Mesangial cell (primary cell): ENCODE measurements at places on chromosomes 7 and 10. TPM values are rescaled to one million over a fixed set of nuclear protein-coding genes. Genes with fewer than 3 reads are reported as not detected.

C10orf105 gene
- not detected in 2 replicates for total RNA-seq

PVRIG gene
- total RNA-seq = not detected in 2 replicates

PRSS2 gene
- not detected in 2 replicates for total RNA-seq

TCERG1L gene
- total RNA-seq = under 0.01 TPM in 1 of 2 replicates, not detected in the other

OR6V1 gene
- not detected in 2 replicates for total RNA-seq

BLNK gene
- not detected in 2 replicates for total RNA-seq

TDRD1 gene
- total RNA-seq = not detected in 2 replicates

GPC2 gene
- 2.8 and 4.4 TPM in 2 replicates for total RNA-seq

PAX4 gene
- not detected in 2 replicates for total RNA-seq

ANKRD61 gene
- total RNA-seq = 0.16 TPM in 1 of 2 replicates, not detected in the other

DENND2A gene
- 4.7 and 20.7 TPM in 2 replicates for total RNA-seq

SNX10 gene
- 3.9 and 4.1 TPM in 2 replicates for total RNA-seq

NPFFR1 gene
- total RNA-seq = under 0.01 and 0.13 TPM in 2 replicates

ZNF365 gene
- 2.7 and 2.8 TPM in 2 replicates for total RNA-seq

GIMAP1 gene
- total RNA-seq = not detected in 2 replicates

NPC1L1 gene
- total RNA-seq = 0.33 and 1.1 TPM in 2 replicates

TAS2R3 gene
- 0.25 TPM in 1 of 2 replicates, not detected in the other for total RNA-seq

FAM180A gene
- total RNA-seq = not detected in 2 replicates

BZW2 gene
- total RNA-seq = 65.3 and 102 TPM in 2 replicates

CYP2W1 gene
- total RNA-seq = 0.63 TPM in 1 of 2 replicates, not detected in the other

GRID1 gene
- total RNA-seq = 0.13 TPM in 1 of 2 replicates, not detected in the other

MYH16 gene
- total RNA-seq = 1.1 TPM in 1 of 2 replicates, not detected in the other

ACTL6B gene
- total RNA-seq = not detected in 2 replicates

RNF133 gene
- total RNA-seq = not detected in 2 replicates

SLC13A1 gene
- total RNA-seq = not detected in 2 replicates

CRYGN gene
- 1.3 TPM in 1 of 2 replicates, not detected in the other for total RNA-seq

SFRP5 gene
- 0.16 and 3.0 TPM in 2 replicates for total RNA-seq

PTEN gene
- 21.7 and 35.9 TPM in 2 replicates for total RNA-seq

HYAL4 gene
- not detected in 2 replicates for total RNA-seq

HMX2 gene
- not detected in 2 replicates for total RNA-seq

FMC1 gene
- total RNA-seq = 7.3 and 9.9 TPM in 2 replicates

TRPV5 gene
- not detected in 2 replicates for total RNA-seq

JMJD1C gene
- 25.9 and 47.7 TPM in 2 replicates for total RNA-seq

ABCC2 gene
- 0.38 and 0.81 TPM in 2 replicates for total RNA-seq

PTPN20 gene
- 0.76 and 1.8 TPM in 2 replicates for total RNA-seq

INSYN2A gene
- total RNA-seq = under 0.01 and 0.33 TPM in 2 replicates

SPDYE5 gene
- total RNA-seq = not detected in 2 replicates

SPDYE16 gene
- not detected in 2 replicates for total RNA-seq

DDC gene
- total RNA-seq = not detected in 2 replicates

ASIC3 gene
- total RNA-seq = 0.38 TPM in 1 of 2 replicates, not detected in the other

RELN gene
- total RNA-seq = 3.1 and 10.1 TPM in 2 replicates

AKR1C4 gene
- not detected in 2 replicates for total RNA-seq

ARID5B gene
- 21.7 and 39.4 TPM in 2 replicates for total RNA-seq

STAMBPL1 gene
- 12.4 and 18.9 TPM in 2 replicates for total RNA-seq

CPA2 gene
- total RNA-seq = not detected in 2 replicates

PTPN12 gene
- 29.4 and 37.5 TPM in 2 replicates for total RNA-seq

UTF1 gene
- not detected in 2 replicates for total RNA-seq

ASZ1 gene
- not detected in 2 replicates for total RNA-seq

SGMS1 gene
- 29.8 and 50.2 TPM in 2 replicates for total RNA-seq

TMEM196 gene
- under 0.01 and 0.13 TPM in 2 replicates for total RNA-seq

HERPUD2 gene
- 21.7 and 35.4 TPM in 2 replicates for total RNA-seq

SLC39A12 gene
- total RNA-seq = not detected in 2 replicates

FZD1 gene
- 5.9 and 15.8 TPM in 2 replicates for total RNA-seq

LEP gene
- total RNA-seq = not detected in 2 replicates

PIK3CG gene
- total RNA-seq = not detected in 2 replicates

IL6 gene
- 1.8 and 3.5 TPM in 2 replicates for total RNA-seq
